ENCODE measurements at places on chromosomes 11 and 22. TPM values are rescaled to one million over a fixed set of nuclear protein-coding genes. Genes with fewer than 3 reads are reported as not detected.

DNA sequence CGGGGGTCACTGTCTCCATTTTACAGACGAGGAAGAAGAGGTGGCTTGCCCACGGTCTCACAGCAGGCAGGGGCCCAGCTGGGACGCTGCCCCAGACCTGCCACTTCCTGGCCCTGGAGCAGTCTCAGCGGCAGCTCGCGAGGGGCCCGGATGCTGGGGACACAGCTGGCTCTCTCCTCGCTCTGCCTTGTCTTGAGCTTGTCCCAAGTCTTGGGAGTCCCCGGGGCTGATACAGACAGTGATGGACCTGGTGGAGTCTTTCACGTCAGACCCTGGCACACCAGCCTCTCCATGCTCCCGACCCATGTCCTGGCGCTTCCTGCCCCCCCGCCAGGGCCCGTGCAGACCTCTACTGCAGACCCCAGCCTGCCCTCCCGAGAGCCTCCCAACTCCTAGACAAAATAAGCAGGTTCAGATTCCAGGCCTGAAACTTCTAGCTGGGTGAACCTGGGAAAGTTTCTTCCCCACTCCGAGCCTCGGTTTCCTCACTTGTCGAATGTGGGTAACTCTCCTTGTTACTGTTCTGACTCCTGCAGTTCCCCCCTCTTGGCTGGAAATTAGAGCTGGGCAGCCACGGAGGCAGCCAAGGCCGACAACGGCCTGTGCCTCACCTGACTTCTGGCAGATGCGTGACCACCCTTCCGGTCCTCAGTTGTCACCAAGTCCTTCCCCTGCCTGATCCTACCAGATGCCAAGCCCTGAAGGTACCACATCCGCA lies 145.4 kb downstream of the CACNA1I start:
- DNase-seq: no peak

- peak; percentile 59 for DNase-seq
These were observed 2.5 kb upstream of the BEST1 start for GRCh38 chr11:61947486-61948210.

GRCh38 chr11:120031612-120032600 lies 106.0 kb downstream of the TRIM29 start:
- no peak for DNase-seq

GRCh38 chr11:13972043-13972910 lies 9.8 kb downstream of the SPON1 start:
- DNase-seq: no peak

DNA sequence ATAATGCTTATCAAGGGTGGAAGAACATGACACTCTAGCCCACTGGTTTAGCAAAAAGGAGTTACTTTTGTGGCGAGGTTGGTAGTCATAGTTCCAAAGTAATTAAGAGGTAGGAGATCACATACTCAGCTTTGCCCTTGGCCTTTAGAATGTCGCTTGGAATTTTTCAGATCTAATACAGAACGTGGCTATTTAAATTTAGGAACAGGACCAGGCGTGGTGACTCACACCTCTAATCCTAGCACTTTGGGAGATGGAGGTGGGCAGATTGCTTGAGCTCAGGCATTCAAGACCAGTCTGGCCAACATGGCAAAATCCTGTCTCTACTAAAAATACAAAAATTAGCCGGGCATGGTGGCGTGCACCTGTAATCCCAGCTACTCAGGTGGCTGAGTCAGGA lies 26.1 kb upstream of the ZNRF3 start:
- DNase-seq: no peak

GRCh38 chr11:47631473-47631872 lies 10.9 kb downstream of the MTCH2 start:
- DNase-seq: no peak

GRCh38 chr22:22866381-22867111 lies 21.1 kb upstream of the IGLL5 start:
- no peak for DNase-seq

DNA sequence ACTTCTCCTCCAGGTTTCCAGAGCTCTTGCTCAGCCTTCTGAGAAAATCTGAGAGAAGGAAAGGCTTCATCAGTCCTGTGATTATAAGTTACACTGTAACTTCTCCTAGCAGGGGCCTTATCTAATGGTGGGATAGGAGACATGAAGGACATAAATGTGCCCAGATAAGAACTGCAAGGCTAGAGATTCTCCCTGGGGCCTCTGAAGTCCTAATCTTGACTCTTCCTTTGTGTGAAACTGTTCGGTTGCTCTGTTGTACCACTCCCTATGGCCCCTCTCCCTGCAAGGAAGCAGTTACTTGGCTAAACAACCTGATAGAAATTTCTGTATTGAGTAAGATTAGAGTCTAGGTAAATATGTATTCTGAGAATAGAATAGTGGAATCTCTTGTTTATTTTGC lies 780.9 kb downstream of the ETS1 start:
- no peak for DNase-seq

GRCh38 chr11:78840623-78841022 lies 266.0 kb upstream of the NARS2 start:
- DNase-seq: no peak

DNA sequence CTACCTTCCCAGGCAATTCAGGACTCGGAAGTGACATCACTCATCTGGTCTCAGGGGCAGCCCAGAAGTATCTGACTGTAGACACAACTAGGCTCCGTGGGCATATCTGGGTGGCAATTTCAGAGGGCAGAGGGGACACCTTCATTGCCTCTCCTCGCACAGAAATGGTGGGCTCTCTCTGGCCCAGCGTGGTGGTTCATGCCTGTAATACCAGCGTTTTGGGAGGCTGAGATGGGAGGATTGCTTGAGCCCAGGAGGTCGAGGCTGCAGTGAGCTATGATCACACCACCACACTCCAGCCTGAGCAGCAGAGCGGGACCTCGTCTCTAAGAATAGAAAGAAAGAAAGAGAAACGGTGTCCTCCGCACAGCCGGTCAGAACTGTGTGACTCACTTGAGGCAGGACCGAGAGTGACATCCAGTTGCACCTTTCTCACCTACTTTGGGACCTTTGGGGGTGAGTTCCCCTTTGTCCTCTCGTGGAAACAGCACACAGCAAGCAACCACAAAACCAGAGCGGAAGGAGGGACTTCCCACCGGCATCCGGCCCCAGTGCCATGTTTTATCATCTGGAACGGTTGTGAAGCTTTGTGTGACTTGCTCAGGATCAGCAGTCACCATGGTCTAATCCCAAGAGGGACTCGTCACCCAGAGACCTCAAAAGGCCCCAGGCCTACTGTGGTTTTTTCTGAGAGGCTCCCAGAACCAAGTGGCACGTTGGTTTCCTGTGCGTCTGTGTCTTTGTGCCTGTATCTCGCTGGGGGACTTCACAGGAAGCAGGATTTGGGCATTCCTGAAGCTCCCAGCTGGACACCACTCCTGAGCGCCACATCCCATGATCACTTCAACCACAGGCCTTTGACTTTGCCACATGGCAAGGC lies 38.4 kb upstream of the EMID1 start:
- DNase-seq: no peak

GRCh38 chr11:19466314-19466713 lies 225.6 kb upstream of the E2F8 start:
- no peak for DNase-seq

DNA sequence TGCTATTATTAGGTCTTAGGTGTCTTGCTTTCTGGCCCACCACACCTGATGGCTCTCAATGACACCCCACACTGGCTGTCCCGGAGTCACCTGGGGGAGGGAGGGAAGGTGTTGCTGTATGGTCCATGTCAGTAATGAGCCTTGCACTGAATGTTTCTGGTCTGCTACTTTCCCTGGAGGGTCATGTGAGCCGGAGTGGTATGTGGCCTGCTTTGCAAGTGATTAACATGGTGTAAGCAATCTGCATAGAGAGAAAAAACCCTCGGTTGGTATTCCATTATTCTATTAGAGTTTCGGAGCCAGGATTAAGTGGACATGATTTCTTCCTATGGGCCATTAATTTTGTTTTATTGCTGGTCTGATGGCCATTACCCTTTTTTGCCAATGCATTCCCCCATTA lies 63.9 kb downstream of the PKNOX2 start:
- no peak for DNase-seq

- no peak for DNase-seq
These were observed 15.5 kb upstream of the SLC25A17 start for GRCh38 chr22:40834619-40835018.

DNA sequence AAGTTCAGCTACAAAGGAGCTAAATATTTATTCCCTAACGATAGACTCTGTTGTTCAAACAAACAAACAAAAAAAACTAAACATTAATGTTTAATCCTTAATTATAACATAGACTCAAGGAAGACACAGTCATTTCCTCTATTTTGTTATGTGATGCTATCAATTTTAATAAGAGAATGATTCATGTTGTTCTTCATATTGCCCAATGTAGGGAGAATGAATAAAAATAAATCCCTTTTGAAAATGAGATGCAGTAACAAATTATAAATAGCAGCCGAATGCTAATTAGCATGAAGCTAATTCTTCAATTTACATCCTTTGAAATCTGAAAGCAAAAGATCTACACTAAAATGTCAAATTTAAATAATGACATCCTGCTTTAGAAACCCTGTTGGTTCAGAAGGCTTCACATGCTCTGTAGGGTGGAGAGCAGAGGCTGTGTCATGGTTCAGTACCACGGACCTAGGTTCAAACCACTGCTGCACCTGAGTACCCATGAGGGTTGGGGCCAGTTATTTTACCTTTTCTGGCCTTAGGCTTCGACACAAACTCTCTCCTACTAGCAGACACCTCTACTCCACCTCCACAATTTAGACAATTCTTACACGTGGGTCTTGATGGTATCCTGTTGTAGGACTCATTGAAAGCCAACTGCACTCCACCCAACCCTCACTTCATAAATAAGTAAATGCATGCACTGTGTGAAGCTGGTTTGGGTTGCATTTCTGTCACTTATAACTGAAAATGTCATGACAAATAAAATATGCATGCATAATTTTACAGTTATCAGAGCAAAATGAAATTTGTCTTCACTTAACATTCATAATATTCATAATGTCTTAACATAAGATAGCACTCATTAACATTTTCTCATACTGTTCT lies 89.0 kb downstream of the RRAS2 start:
- DNase-seq: no peak

GRCh38 chr11:27171376-27171958 lies 130.9 kb downstream of the BBOX1 start:
- peak; percentile 48 for DNase-seq

DNA sequence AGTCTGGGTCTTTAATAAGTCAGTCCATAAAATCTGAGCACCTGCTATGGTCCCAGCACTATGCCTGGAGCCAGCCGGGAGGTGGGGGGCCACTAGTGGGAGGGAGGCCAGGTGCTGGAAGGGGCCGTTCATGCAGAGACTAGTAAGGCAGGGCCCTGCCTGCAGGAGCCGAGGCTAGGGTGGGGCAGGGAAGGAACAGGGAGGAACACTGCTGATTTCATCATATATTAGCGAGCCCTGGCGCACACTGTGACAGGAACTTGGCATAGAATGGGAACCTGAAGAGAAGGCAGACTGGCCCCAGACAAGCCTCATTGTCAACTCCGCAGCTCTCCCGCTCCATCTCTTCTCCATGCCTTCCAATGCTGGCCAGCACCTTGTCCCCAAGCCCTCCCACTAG lies 7.1 kb downstream of the VSIG10L2 start:
- DNase-seq: no peak

GRCh38 chr11:69682681-69683326 lies 7.7 kb upstream of the LTO1 start:
- no peak for DNase-seq

DNA sequence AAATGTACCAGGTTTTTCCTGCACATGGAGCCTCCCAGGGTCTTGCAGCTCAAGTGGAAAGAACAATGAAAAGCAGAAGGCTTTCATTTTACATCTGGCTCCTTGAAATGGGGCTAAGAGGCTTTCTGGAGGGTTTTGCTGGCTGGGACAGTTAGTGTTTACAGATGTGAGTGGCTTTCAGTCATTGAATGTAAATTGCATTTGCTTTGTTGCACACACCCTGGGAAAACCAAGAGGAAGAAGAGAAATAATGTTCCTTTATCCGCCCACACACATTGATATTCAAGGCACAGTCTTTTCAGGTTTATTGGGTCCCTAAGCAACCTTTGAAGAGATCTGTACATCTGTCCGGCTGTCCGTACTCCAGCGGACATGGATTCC lies 144.5 kb downstream of the SPON1 start:
- DNase-seq: no peak

GRCh38 chr22:19815093-19815822 lies 39.4 kb downstream of the GNB1L start:
- DNase-seq: no peak

DNA sequence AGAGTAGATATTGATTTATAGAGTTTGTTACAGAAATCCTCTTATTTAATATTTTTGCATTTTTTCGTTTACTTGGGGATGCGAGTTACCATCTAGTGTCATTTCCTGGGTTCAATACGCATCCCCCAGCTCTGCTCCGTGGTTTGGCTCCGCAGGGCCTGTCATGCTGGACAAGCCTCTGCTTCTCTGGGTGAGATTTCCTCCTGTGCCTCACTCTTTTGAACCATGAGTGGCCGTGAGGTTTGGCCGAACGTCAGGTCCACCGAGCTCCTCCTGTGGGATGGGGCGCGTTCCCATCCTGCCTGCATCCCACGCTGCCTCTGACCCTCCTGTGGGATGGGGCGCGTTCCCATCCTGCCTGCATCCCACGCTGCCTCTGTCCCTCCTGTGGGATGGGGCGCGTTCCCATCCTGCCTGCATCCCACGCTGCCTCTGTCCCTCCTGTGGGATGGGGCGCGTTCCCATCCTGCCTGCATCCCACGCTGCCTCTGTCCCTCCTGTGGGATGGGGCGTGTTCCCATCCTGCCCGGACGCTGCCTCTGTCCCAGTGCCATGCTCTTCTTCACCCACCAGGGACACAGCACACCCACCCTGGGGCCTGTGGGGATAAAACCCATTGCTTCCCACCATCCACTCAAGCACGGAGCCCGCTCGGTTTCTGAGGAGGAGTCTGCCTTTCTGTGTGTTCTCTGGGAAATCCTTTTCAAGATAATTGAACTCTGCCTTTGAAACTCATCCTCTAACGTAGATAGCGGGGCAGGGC lies 506.8 kb downstream of the BRD1 start:
- no peak for DNase-seq

The FAM83F gene
- 41.0 TPM for total RNA-seq

The AIFM3 gene
- 5.0 TPM for total RNA-seq

The PLEKHA7 gene
- total RNA-seq: 5.9 TPM

The CD248 gene
- total RNA-seq: not detected

The C22orf31 gene
- total RNA-seq: not detected

The MS4A12 gene
- total RNA-seq: not detected

The TRIM29 gene
- 204 TPM for total RNA-seq

The ANO5 gene
- total RNA-seq: under 0.01 TPM

All from mammary epithelial cell (primary cell).